Activated CD4-positive, alpha-beta memory T cell treated with anti-CD3 and anti-CD28 coated beads for 36 hours (primary cell): ENCODE measurements at places on chromosomes 1 and 21. TPM values are rescaled to one million over a fixed set of nuclear protein-coding genes. Genes with fewer than 3 reads are reported as not detected.

Gene SOAT1
- total RNA-seq: 37.8 TPM

Gene CHRM3
- total RNA-seq: 0.26 TPM

DNA sequence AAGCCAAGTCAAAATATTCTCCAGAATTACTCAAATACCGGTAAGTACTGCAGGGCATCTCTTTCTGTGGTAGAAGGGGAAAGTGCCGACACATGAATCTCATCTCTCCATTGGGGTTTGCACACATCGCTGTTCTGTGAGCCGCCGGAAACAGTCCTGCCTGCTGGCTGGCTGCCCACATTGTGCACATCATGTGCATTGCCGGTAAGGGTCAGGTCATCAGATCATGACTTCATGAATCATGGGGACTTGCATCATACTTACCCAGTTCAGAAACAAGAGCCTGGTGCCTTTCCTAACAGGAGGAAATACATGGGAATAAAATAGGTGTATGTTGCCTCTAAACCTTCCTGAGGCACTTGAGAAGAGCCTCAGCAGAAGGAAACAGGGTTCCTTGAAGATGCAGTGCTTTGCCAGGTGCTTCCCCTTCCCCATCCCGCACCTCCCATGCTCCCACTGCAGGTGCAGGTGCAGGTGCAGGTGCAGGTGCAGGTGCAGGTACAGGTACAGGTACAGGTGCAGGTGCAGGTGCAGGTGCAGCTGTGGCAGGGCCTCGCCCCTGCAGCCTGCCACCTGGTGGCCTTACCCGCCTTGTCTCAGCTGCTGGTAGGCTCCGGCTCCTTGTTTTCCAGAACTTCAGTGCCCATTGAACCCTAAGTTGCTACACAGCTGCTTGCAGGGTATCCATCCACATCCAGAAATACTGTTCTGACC is 26.5 kb downstream of the GPR137B start:
- DNase-seq: peak; percentile 69

GRCh38 chr1:34165422-34165921 is 442 bp upstream of the CSMD2 start:
- DNase-seq: no peak

DNA sequence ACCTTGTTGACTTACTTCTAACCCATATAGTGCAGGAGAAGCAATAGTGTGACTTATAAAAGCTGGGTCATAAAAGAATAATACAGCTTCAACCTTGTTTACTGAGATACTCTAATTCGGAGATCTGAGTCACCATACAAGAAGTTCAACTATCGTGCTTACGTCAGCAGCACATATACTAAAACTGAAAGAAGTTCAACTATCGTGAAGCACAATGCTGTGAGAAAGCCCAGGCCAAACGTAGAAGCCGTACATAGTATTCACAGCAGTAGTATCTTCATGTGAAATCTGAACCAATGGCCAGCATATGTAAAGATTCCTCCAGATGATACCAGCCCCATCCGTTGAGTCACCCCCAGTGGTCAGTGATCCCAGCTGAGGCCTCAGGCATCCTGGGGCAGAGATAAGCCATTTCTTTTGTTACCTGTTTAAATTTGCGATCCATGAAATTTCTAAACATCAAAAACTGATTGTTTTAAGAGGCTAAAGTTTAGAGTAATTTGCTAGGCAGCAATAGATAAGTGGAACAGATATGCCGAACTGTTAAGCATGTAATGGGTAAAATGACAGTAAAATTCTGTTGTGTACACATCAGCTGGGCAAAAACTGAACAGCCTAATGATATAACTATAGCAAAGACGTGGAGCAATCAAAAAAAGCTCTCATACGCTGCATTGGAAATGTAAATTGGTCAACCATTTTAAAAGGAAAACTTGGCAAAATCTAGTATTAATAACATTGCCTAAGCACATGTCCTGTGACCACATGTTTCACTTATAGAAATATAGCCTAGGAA is 53.9 kb upstream of the SAMD13 start:
- DNase-seq: no peak

DNA sequence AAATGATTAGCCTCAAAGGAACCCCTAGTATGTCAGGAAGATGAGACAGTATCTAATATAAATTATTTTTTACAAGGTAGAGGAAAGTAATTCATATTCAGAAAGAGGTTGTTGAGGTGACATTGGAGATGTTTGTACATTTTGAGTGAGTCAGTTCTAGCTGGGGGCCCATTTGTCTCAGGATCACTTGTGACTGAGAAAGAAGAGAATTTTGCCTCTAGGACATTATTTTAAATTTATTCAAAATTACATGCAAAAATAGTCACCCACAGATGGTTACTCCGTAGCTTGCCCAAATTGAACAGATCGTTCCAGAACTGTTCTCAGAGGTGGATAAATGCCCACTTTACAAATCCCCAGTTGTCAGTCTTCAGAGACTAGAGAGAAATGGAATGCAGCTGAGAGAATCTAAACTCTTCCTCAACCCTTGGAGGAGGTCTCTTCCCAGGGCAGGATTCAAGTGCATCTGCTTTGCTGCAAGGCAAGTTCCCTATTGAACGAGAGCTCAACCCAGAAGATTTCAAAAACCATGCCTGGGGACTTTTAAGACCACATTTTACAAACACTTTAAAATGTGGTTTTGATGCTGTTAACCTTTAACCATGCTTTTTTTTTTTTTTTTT is 987.8 kb upstream of the ADAMTS5 start:
- no peak for DNase-seq

DNA sequence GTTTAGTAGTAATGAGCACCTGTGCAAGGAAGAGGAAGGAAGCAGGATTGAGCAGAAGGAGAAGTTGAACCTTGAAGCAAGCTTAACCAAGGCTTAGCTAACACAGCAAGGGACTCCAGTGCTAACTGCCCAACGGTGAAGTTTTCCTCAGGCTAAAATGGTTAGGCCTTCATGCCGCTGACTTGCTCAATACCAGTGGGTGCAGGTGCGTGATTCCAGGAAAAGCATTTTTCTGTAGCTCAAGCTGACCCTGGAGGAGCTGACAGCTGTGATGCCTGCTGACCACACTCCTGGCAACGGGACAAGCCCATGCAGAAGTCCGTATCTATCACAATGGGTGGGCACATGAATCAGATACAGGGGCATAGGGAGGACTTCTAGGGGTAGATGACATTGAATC is 76.5 kb upstream of the FGGY start:
- DNase-seq: no peak

Gene CYP4X1
- total RNA-seq: not detected

Gene NUDT4B
- 0.53 TPM for total RNA-seq

DNA sequence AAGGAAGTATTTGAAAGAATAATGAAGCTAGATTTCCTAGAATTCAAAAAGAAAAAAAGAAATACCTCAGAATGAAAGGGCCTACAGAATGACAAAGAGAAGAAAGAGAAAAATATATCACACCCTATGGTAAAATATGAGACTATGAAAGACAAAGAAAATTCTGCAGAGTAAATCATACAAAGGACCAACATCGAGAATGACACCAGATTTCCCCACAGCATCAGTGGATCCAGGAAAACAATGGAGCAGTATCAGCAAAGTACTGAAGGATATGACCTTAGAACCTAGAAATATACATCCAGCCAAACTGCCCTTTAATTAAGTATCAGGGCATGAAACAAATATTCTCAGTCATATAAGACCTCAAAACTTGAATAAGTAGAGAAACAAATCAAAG is 21.2 kb upstream of the IFNAR2 start:
- no peak for DNase-seq

- no peak for DNase-seq
Observed at GRCh38 chr1:155694167-155694566, 5.3 kb downstream of the DAP3 start.

DNA sequence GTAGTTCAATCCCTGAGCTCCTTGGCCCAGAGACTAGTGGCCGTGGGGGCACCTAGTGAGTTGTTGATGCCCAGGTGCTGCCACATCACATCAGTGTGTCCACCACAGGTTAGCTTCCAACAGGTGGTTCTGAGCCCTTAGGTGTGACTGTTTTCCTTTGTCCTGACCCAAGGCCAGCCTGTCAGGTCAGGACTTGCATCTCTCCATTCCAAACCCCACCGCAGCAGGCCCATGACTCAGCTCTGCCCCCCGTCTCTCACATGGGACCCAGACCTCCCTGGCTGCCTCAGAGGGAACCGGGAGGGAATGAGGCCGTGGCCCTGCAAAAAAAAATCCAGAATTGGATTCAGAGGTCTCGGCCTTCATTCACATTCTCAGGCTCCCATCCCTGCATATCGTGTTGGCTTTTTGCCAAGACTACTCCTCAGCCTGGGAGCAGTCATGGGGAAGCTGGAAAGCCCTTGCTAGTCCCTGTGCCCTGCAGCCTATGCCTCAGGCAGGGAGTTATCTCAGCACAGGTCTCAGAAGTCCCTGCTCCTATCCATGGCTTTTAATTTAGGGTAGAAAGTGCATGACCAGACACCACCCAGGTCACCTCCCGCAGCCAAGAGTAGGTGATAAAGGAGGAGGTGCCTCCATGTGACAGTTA is 7.2 kb downstream of the INAVA start:
- DNase-seq: no peak

Gene ALPL
- total RNA-seq: not detected

GRCh38 chr1:161478985-161479384 is 26.3 kb upstream of the FCGR2A start:
- no peak for DNase-seq

GRCh38 chr21:38905328-38905727 is 99.6 kb downstream of the ETS2 start:
- DNase-seq: no peak

DNA sequence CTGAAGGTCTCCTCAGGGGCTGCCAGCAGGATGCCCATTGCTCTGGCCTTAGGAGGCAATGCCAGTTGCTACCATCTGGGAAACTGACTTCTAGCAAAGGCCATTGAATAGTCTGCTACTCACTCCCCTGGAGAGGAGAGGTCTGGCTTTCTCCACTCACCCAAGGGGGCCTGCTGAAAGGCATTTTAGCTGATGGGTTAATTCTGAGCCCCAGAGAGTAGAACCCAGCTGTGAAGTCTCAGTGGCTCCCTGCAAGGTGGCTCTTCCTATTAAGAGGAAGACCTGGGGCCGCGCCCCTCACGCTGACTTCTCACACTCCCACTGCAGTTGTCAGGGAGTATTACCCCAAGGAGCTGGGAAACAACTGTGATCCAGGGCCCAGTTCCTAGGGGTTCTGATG is 213.3 kb upstream of the GALNT2 start:
- no peak for DNase-seq

- DNase-seq: no peak
Observed at GRCh38 chr1:71660411-71660810, 579.6 kb upstream of the ZRANB2 start.

GRCh38 chr1:38776466-38777065 is 83.0 kb downstream of the RRAGC start:
- no peak for DNase-seq
